ENCODE measurements at places on chromosomes 13 and 19.

GRCh38 chr19:53985863-53986262 is 5.6 kb upstream of the CACNG6 start:
- DNase-seq = no peak

- DNase-seq = no peak
These were observed 2.3 kb downstream of the IER2 start for GRCh38 chr19:13152356-13152973.

GRCh38 chr19:7644550-7644877 is 7.6 kb downstream of the STXBP2 start:
- no peak for DNase-seq

DNA sequence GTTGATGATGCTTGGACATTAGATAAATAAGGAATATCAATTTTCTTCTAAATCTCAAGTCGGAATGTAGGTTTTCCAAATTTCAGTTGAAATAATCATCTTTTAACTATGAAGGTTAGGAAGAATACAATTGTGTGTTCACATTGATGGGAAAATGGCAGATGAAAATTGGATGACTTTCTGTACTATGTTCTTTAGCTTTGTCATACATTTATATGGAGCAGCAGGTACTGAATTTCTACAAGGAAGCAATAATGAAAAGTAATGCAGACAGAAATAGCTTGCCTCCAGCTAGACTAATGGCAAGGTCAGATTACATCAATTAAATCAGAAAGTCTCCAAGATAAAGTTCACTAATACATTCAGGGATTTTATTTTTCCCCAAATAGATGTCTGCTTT is 1423.7 kb upstream of the PCDH20 start:
- no peak for DNase-seq

- DNase-seq = no peak
These were observed 10.2 kb downstream of the SPRYD7 start for GRCh38 chr13:49925881-49926418.

- DNase-seq = peak; percentile 31
These were observed 20.3 kb upstream of the TRIM13 start for GRCh38 chr13:49976314-49977258.

- DNase-seq = no peak
These were observed 536.0 kb downstream of the MYO16 start for GRCh38 chr13:109165417-109165904.

GRCh38 chr13:89925107-89925506 is 1422.4 kb upstream of the MIR17HG start:
- DNase-seq = no peak

DNA sequence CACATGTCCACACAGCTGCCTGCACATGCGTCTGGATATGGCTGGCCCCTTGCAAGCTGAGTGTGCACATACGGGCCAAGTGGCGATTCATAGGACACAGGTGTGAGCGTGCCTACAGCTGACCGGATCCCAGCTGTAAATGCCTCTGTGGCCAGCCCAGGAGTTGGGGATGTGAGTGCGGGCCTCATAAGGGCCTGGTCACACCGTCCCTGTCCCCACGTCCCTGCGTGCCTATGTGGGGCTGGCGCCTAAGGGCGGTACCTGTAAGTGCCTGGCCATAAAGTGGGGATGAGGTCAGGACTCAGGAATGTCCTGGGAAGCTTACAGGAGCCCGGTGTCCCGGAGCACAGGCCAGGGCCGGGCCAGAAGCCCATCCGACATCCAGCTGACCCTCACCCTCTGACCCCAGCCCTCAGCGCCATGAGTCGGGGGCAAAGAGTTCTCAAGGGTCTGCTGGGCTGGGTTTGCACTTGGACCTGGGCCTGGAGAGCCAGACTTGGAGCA is 1.3 kb upstream of the ARHGAP45 start:
- DNase-seq = no peak

DNA sequence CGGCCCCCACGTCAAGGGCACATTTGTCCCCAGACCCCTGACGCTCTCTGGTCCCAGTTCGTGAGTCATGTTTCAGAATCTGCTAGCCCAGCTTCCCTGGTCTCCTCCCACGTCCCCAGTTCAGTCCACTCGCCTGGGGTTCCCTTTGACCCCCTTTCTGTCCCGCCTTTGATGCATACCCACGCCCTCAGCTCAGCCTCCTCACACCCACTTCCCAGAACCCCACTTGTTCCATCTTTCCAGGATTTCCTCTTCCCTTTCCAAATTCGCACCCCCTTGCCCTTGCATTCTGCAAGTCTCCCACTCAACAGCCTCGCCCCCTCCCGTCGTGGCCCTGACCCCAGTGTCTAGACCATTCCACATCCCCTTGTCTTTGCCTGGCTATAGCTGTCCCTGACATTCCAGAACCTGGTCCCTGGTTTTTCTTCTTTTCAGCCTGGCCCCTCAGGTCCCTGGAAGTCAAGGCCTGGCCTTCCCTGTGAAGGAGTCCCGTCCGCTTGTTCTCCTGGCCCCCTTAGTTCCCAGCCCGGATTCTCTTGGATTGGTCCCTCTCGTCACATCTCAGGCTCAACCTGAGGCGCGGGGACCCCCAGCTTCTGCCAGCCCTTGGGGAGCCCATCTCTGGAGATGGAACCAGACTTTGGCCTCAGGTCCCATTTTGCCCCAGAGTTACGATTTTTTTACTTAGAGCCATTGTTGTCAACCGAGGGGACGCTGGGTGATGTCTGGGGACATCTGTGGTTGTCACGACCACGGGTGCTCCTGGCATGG is 1.3 kb downstream of the NCLN start:
- DNase-seq = no peak

- DNase-seq = no peak
These were observed 9.7 kb downstream of the RASA3 start for GRCh38 chr13:114122591-114123211.

DNA sequence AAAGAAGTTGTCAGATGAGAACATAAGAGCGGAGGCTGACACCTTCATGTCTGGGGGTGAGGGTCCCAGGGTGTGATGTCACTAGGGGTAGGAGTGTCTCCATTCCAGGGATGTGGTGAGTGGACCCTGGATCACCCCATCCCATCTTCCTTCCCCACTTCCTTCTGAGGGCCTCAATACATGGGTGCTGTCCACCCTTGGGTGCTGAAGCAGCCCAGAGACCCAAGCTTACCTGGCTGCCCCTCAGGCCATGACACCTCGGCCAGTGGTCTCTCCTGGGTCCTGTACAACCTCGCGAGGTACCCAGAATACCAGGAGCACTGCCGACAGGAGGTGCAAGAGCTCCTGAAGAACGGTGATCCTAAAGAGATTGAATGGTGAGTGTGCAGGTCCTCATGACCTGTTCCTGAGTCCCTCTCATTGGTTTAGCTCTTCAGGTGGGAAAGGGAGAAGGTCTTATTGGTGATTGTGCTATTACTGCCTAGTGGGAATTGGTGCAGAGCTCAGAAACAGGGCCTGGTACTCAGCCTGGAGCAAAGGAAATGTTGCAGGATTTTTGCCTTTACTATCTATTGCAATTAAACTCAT is 37.7 kb upstream of the CYP4F8 start:
- DNase-seq = no peak

GRCh38 chr13:100824366-100824765 is 149.8 kb upstream of the TMTC4 start:
- DNase-seq = no peak

DNA sequence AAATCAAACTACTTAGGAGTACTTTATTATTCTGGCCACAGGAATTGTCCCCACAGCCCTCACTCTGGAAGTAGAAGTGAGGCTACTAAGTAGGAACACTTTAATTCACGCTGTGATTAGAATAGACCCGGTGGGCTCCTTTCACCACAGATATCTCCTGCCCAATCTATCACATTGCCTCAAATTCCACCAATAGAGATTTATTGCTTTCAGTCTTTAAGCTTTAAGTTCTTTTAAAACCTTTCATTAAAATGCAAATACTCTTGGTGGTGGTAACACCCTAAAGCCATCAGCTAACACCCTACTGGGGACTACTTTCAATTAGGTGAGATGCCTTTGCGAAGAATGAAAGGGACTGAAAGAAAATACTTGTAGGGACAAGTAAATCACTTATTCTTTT is 181.9 kb downstream of the DACH1 start:
- no peak for DNase-seq

DNA sequence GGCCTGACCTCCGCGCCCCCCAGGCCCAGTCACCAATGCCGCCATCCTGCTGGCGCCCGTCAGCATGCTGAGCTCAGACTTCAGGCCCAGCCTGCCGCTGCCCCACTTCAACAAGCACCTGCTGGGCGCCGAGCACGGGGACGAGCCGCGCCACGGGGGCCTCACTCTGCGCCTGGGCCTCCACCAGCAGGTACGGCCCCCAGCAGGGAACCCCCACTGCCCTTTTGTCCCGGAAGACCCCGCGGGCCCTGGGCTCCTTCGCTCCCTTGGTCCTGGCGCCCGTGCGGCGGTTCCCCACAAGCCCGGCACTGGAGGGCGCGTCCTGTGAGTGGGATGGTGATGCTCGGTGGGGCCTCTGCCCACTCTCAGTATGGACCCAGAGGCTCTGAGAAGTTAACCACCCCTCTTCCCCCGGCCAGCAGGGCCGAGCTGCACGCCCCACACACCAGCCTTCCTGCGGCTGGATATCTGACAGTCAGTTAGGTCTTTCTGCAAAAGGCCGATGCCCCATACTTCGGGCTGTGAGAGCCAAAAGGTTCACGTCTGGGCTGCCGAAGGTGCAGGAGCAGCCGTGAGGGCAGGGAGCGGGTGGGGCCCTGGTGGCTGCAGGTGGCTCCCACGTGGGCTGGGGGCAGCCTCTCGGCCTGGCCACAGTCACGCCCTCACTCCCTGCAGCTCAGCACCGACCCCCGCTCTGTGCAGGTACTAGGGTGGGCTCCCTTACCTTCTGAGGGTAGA is 8.0 kb downstream of the WDR18 start:
- no peak for DNase-seq

GRCh38 chr19:7428651-7429113 is 60.2 kb downstream of the PEX11G start:
- no peak for DNase-seq

DNA sequence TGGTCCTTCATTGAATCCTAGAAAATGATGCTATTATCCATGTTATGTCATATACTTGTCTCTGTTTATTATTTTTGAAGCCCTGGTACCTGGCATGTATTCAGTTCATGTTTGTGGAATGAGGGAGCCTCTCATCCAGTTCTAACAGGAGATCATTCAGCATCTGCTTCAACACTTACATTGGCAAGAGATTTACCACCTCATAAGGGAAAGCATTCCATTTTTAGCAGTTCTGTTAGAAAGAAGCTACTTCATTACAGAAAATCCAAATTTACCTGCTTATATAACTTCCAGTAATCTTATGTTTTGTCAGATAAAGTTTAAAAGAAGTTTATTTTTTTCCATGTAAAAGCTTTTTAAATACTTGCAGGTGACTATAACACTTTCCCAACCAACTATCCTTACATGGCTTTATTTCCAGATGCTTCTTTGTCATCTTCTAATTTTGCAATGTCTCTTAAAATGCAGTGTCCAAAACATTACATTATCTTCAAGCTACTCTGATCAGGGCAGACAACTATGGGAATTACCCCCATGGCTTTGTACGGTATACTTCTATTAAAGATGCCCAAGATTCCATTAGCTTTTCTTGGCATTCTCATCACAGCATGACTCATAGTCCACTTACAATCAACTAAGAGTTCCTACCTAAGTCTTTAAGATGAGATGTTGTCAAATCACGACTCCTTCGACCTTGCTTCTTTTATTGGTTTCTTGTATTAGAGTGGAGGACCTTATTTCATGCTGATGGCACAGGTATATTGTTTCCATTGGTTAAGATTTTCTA is 262.1 kb downstream of the PCDH9 start:
- no peak for DNase-seq

DNA sequence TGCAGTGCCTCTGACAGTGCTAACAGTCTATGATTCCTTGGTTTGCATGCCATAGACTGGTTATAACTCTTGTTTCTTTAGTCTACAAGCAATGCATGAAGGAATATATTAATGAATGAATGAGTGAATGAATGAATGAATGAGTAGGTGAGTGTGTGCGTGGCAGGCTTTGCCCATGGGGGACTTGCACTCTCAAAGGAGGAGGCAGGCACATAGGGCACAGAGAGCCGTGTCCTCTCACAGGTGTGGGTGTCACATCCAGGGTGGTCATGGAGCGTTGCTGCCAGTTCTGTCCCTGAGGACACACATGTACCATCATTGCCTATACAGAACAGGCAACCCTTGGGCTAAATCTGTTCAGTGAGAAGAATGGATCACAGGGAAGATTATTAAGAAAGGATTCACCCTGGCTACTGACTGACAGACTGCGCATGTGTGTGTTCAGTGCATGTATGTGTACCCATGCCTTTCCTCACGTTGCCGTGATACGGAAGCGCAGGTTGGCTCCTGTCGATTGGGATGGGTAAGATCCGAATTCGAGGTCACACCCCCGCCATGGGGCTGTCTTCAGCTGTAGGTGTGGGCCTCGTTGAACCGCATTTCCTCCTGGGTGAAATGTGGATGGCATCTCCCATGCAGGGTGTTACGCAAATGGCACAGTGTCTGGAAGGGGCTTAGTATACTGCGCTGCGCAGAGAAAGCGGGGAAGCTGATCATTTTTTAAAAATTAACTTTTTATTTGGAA is 161.4 kb downstream of the STK24 start:
- DNase-seq = no peak

GRCh38 chr13:49444524-49445395 is 686 bp downstream of the SETDB2 start:
- DNase-seq = no peak

DNA sequence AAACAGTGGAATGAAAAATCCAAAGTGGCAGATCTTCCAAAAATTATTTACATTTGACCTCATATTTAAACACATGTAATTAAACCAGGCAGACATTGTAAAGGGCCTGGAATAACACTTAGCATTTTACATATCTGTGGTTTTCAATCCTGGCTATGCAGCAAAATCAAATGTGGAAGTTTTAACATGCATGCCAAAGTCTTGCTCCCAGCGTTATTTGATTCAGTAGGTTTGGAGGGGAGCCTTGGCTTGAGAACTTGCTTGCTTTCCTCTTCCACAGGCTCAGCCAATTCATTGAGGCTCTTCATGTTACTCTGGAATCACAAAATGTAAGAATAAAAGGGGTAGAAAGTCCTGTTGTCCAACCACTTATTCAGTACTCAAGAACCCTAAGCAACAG is 42.5 kb upstream of the INTS6 start:
- no peak for DNase-seq

DNA sequence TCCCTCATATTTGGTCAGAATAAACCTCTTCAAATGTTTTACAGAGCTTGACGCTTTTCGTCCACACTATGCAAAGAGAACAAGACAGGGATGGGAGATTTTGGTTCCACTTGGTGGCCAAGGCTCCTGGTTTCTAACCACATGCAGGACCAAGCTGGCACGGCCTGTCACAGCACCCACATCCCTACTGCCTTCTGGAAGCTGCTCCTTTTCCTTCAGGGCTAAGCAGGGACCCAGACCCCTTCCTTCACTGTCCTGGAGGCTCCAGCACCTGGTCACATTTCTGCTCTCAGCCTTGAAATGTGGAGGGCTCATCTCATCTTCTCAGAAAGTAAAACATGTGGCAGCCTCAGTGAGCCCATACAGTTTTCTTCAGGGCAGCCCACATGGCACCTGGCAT is 50.4 kb upstream of the ARHGEF7 start:
- DNase-seq = no peak

- no peak for DNase-seq
These were observed 9.4 kb downstream of the SAMD4B start for GRCh38 chr19:39351537-39352064.
